ENCODE measurements at places on chromosomes 1 and 21. TPM values are rescaled to one million over a fixed set of nuclear protein-coding genes. Genes with fewer than 3 reads are reported as not detected.

The S100A12 gene
- not detected for total RNA-seq

The ZSWIM5 gene
- total RNA-seq: 0.16 TPM

The C1orf87 gene
- total RNA-seq: not detected

The INSRR gene
- not detected for total RNA-seq

The RGS13 gene
- not detected for total RNA-seq

The DISC1 gene
- total RNA-seq: 9.4 TPM

The KCNE1 gene
- under 0.01 TPM for total RNA-seq

The COL11A1 gene
- total RNA-seq: 0.25 TPM

The GJC2 gene
- 4.9 TPM for total RNA-seq

The TRIM67 gene
- total RNA-seq: not detected

The PGLYRP3 gene
- total RNA-seq: 0.16 TPM

The TRIM58 gene
- 0.06 TPM for total RNA-seq

The SPRR2A gene
- total RNA-seq: not detected

The GBP1 gene
- total RNA-seq: 40.2 TPM

The ATP1A2 gene
- not detected for total RNA-seq

The IL10RB gene
- 66.1 TPM for total RNA-seq

The HNRNPCL1 gene
- not detected for total RNA-seq

The BMP8A gene
- total RNA-seq: 0.19 TPM

The STYXL2 gene
- not detected for total RNA-seq

The GCSAML gene
- under 0.01 TPM for total RNA-seq

The CAMK2N1 gene
- 5.2 TPM for total RNA-seq

The PM20D1 gene
- not detected for total RNA-seq

The ELAPOR1 gene
- total RNA-seq: 0.25 TPM

The PDIK1L gene
- 3.2 TPM for total RNA-seq
